ENCODE measurements at places on chromosomes 3 and 15.

- no peak for DNase-seq
Observed at GRCh38 chr3:141055136-141055535, 4.0 kb downstream of the SPSB4 start.

DNA sequence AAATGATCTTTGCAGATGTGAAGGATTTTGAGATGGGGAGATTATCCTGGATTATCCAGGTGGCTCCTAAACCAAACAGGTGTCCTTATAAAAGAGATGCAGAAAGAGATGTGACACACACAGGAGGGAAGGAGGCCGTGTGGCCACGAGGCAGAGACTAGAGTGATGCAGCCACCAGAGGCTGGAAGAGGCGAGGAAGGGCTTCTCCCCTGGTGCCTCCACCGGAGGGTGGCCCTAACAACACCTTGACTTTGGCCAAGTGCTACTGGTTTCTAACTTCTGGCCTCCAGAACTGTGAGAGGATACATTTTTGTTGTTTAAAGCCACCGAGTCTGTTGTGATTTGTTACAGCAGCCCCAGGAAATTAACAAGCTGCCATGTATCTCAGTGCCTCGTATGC, 127.1 kb downstream of the ASB7 start:
- no peak for DNase-seq

DNA sequence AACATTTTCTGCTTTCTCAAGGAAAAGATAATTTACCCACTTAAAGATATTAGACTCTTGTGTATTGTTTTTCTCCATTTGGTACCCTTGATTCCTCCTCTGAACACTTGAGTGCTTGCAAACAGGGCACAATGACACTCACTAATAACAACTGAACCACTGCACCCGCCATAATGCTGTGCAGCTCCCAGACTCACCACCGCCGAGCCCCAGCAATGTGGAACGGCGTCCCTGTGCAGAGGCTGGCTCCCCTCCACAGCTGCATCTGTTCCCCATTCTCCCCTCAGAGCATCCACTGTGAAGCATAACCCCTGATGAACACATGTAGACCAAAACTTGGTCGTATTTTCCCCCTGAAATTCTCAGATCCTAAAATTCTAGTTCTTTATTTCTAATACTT, 276.2 kb upstream of the PLSCR5 start:
- no peak for DNase-seq

- no peak for DNase-seq
Observed at GRCh38 chr3:180421221-180421620, 180.7 kb upstream of the TTC14 start.

- peak; percentile 33 for DNase-seq
Observed at GRCh38 chr3:23760871-23761373, 44.8 kb upstream of the UBE2E1 start.

DNA sequence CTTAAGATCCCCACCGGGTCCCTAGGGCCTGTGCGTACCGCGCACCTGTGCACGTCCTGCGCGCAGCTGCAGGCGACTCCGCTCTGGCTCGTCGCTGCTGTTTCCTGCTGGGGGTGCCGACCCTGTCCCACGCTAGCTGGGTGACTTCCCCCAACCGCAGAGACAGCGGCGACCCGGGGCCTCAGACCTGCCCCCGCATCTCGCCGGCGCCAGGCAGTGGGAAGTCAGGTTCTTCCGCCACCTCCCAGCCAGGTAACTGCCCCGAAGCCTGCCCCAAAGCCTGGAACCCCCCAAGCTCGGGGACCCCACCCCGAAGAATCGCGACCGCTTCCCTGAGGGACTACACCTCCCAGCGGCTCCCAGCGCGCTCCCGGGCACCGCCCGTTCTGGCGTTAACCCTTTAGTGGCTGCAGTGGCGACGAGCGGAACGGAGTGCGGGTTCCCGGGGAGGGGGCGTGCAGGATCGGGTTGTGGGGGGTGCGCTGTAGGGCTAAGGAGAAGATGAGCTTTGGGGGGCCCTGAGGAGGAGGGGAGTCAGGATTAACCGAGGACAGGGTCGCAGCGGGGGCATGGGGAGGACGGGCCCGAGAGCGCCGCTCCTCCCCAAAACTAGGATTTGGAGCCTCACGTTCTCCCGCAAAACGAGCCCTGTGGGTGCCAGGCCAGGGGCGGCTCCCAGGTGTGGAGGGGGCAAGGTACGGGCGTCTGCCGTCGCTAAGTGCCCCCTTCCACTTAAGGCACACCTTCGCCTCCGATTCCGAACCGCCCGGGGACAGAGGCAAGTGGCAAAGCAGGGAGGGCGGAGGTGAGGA, 589 bp downstream of the NEIL1 start:
- DNase-seq, result no peak

GRCh38 chr3:156577736-156578135, 22.8 kb upstream of the SSR3 start:
- no peak for DNase-seq

GRCh38 chr15:79015416-79015815, 70.6 kb upstream of the CTSH start:
- no peak for DNase-seq

GRCh38 chr3:146894406-146894805, 289.3 kb upstream of the PLSCR5 start:
- DNase-seq, result no peak

GRCh38 chr3:113079218-113079961, 88.6 kb downstream of the GTPBP8 start:
- DNase-seq, result no peak

GRCh38 chr3:151769175-151769574, 35.4 kb downstream of the AADACL2 start:
- DNase-seq, result no peak

GRCh38 chr3:23480329-23480714, 277.2 kb downstream of the UBE2E2 start:
- no peak for DNase-seq

- no peak for DNase-seq
Observed at GRCh38 chr15:70376031-70376928, 278.6 kb upstream of the TLE3 start.

DNA sequence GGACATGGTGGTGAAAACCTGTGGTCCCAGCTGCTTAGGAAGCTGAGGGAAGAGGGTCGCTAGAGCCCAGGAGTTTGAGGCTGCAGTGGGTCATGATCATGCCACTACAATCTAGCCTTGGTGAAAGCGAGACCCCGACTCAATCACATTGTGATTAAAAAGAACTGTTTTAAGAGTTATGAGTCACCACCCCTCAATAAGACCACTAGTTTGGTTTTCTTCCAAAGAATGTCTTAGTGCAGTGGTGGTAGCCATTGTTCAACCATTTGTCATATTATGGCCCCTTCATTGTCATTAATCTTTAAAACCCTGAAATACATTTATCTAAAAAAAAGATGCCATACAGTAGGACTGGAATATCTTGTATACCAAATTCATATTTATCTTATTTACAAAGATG, 48.8 kb downstream of the BLM start:
- no peak for DNase-seq

GRCh38 chr3:43361077-43361476, 74.7 kb downstream of the SNRK start:
- no peak for DNase-seq

- DNase-seq, result no peak
Observed at GRCh38 chr3:181637056-181637455, 74.7 kb upstream of the SOX2 start.

GRCh38 chr3:194019398-194020165, 116.4 kb upstream of the HES1 start:
- DNase-seq, result no peak

- no peak for DNase-seq
Observed at GRCh38 chr3:129021140-129021551, 20.0 kb downstream of the EFCC1 start.

- peak; percentile 3 for DNase-seq
Observed at GRCh38 chr15:48285329-48286214, 45.7 kb upstream of the DUT start.

DNA sequence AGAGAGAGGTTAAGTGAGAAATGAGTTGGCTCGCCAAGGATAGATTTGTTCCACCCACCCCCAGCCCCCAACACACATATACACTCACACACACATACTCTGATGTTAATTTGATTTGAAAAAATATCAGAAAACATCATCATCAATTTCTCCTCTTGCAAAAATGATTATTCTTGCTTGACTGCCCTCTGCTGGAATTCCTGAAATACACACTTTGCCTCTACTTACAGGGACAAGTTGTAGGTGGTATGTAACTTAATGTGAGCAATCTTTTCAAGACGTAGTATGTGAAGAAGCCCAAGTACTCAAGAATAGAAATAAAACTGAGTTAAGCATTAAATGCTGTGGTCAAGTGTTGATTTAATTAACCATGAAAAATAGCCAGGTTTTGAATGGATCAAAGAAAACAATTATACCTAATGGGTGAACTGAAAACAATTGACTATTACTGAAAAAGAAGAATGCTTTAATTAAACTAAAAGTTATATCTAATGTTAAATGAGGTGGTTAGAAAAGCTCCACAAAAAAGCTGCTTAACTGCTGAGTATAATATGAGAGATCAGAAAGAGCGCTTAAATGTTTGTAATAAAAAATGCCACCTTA, 46.6 kb upstream of the MDFIC2 start:
- DNase-seq, result no peak

DNA sequence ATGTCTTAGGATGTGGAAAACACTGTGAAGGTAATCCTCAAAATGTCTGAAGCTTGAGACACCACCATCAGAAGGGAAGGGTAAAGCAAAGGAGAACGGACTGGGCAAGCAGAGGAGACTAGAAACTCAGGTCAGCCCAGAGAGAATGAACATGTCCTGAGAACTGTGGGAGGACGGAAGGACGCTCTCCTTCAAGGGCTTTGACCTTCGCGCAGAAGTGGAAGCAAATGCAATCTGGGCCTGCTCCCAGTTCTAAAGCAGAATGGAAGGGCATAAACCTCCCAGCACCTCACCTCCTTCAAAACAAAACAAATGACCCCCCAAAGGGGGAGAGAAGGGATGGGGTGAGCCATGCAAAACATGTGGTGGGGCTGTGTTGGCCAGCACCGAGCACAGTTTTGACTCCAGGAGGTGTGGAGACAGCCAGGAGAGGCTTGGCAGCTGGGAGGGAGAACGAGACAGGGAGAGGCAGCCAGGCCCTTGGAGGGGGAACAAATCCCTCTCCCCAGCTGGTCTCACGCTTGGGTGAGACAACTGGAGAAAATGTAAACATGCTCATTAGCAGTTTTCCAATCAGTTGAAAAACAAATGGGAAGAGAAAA, 222.4 kb upstream of the WNT5A start:
- DNase-seq, result no peak

DNA sequence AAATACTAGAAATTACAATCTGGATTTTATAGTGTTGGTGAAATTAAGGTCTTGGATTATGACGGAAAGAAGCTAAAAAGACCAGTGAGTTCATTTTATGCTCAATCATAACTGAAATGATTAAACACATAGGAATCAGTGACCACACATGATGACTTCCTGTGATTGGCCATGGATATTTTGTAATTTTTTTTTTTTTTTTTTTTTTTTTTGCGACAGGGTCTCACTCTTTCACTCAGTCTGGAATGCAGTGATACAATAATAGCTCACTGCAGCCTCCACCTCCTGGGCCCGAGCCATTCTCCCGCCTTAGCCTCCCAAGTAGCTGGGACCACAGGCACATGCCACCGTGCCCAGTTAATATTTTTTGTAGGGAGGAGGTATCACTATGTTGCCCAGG, 47.4 kb downstream of the PAQR5 start:
- no peak for DNase-seq

DNA sequence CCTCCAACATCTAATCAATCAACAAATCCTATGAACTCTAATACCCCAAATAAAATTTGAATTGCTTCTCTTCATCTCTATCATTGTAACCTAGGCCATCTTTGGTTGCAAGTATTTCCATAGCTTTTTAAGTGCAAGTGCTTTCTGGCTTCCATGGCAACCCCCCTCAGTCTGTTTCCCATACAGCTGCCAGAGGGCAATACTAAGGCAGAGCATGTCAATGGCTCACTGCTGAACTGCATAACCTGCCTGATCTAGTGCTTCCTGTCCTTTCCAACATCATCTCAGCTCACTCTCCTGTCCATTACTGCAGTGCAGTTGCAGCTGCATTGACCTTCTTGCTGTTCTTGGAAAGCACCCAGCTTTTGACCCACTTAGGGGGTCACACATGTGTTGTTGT, 198.4 kb downstream of the WNT5A start:
- DNase-seq, result no peak

- no peak for DNase-seq
Observed at GRCh38 chr3:29333576-29333975, 52.7 kb downstream of the RBMS3 start.

- no peak for DNase-seq
Observed at GRCh38 chr15:78968539-78969271, 23.9 kb upstream of the CTSH start.

DNA sequence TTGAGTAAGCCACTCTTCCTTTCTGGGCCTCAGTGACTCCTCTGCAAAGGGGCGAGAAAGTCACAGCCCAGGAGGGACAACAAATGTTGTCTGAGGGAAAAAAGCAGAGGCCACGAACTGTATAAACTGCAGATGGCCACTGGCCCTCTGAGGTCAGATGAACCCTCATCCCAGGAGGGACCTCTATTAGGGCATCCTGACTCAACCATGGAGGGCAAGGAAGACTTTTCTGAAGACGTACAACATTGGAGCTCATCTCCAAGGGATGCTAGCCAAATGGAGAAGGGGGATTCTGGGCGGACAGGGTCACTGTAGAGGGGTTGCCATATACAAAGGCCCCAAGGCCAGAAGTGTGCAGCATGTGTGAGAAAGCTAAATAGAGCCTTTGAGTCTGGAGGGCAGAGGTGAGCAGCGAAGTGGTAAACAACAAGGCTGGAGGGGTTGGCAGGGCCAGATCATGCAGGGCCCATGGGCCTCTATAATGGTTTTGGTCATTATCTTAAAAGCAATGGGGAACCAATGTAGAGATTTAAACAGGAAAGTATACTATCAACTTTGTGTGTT, 16.7 kb downstream of the GRAMD2A start:
- DNase-seq, result no peak

DNA sequence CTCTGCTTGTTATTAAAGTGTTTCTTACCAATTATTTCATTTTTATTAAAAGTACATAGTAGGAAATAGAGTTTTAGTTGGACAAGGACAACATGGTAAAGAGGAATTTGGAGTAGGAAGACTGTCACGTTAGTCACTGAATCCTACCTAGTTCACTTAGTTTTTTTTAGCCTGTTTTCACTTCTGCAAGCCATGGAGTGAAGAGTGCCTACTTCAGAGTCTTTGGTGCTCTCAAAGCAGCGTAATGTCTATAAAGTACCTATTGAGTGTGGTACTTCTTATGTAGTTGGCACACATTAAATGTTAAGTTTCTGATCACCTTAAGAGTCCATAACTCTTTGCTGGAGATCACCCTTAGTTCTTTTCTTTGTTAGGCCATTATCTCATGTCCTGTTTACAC, 78.7 kb downstream of the LPP start:
- no peak for DNase-seq

DNA sequence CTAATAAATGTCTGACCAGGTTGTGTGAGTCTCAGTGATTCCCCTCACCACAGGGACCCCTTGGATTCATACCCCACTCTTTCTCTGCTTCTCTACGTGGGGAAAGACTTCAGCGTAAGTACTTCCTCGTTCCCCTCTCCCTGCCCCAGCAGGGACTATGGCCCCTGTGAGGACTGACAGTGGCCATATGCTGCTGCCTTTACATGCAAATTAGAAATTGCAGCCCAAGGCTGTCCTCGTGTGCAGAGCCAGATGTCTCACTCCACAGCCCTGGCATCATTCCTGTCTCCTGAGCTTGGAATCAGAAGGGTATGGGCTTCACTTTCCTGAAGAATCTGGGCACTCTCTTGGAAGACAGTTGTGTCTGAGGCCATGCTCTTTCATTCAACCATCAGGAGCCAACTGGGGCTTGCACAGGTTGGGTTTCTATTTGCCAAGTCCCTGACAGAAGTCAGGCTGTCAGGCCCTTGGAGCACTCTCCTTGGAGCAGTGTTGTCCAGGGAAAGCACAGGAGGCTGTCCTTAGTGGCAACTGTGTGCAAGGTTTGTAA, 30.5 kb upstream of the IQCF2 start:
- no peak for DNase-seq

- no peak for DNase-seq
Observed at GRCh38 chr15:79779746-79780145, 117.1 kb downstream of the MTHFS start.

All from GM12892 (cell line).